ENCODE measurements at places on chromosomes 6 and 20.

GRCh38 chr6:1063671-1064355 is 248.1 kb upstream of the FOXQ1 start:
- no peak for DNase-seq

DNA sequence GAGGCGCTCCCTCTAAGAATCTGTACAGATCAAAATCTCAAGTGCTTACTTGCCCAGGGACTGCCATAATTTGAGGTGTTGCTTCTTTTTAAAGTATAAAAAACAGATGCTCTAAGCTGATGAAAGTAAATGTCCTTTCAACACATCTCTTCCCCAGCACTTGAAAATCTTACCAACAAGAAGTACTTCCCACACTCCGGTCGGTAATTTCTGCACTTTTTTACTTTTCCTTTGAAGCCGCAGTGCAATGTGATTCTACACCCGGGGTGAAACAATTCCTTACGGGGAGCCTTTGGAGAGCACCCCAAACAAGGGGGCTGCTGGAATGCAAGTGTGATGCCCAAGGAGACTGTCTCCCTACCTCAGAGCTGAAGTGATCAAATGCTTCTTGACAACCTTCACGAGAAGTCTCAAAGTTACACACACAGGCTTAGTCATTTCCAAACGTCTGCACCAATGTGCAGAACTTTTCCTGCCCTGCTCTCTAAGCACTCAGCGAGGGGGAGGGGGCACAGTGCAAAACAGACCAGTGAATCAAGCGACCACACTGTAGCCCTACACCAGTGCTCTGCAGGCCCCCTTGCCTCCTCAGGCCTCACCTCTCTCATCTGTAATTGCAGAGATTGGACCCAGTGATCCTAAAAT is 56.7 kb downstream of the ATXN1 start:
- no peak for DNase-seq

DNA sequence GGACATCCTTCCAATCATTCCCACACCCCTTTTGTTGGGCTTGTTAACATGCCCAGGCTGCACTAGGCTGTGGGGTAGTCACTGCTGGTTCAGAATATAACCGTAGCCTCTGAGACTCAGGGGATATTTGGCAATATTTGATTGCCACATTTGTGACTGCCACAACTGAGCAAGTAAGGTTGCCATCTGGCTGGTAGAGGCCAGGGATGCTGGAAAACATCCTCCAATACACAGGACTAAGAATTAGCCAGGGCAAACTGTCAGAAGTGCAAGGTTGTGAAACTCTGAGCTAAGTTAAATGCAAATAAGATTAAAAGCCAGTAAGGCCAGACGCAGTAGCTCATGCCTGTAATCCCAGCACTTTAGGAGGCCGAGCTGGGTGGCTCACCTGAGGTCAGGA is 112.0 kb downstream of the ZMYND8 start:
- no peak for DNase-seq

DNA sequence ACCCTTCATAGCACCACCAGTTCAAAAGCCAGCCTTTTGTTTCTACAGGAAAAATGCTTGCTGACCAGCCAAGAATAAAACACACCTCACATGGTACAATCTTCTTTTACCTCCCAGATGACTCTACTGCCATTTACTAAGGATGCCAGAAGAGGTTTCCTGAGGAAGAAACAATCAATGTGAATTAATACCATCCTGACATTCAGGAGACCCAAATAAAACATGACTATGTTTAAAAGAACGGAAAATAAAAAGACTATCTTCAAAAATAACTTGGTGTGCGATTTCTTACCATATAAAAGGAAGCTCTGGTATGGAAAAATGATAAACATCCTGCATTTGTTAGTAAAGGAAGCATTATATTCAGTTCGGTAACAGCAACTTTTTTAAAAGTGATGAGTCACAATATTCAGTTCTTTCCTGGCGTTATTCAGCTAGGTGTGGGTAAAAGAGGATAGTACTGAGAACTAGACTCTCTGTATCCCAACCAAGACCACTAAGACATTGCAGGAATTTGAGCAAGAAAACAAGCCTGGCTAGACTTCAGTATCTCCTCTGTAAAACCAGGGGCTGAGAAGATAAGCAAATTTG is 16.3 kb downstream of the COL21A1 start:
- DNase-seq: no peak

- DNase-seq: no peak
Measured at GRCh38 chr20:11766961-11767360, 150.7 kb upstream of the BTBD3 start.

Data from LNCaP clone FGC (cell line).